ENCODE measurements at places on chromosomes 5 and 9.

DNA sequence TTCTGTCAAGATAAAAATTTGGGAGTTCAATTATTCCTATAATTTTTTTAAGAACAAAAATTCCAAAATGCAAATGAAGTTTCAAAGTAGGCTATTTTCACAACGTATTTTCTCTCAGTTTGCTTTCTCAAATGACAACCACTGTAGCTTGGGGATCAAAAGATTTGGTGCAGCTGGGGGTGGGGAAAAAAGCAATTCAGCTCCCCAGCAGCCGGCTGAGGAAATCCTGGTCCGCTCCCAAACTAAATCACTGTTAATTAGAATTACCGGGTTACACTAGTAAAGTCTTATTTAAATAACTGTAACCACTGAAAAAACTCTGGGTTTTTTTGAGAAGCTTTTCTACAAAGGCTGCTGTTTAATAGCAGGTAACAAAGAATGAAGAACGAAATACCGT, 5.7 kb downstream of the NR6A1 start:
- DNase-seq = no peak

DNA sequence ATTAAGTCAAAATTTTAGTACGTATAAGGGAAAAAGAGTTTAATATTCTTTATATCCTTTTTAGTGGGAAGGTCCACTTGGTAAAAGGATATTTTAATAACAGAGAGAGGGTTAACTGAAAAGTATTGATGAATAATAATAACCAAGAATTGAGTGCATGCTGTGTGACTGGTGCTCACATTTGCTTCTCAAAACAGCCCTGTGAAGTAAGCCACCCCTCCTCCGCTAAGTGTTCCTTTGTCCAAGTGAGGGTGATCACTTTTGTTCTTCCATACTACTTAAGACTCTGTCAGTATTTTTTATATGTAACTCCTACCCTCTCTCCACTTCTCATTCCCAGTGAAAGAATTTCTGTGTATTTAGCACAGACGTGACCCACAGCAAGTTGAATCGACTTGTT, 51.5 kb downstream of the SLC44A1 start:
- no peak for DNase-seq

DNA sequence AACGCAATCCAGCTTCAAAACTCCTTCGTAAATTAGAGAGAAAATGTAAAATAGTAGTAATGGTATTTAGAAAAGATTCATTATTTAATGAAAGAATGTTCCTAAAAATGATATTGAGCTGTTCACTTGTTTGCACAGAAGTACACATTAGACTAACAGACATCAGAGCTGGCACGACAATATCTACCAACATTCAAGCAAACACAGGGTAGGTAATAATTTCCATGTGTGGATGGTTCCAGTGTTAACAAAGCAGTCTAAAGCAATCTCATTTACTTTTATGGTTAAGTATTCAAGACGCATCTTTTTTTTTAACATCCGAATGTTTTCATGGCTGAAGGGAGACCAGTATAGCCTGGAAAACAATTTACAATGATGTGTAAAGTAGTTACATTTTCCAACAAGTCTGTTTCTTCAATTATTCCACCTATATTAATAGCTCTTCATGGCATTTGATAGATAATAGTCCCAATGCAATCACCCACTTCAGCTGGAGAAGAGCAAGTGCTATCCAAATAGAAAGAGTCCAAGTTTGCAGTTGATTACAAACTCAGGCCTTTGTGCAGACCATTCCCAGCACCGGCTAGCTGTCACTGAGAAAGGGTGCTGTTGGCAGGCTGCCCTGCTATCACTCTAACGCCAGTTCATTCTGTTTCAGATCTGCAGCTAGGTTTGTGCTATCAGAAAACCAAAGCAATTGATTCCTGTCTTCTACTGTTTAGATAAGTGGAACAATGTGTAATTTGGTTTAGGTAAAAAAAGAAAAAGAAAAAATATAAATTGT, 458.8 kb downstream of the DTWD2 start:
- peak; percentile 65 for DNase-seq

GRCh38 chr9:79687131-79687447, 115.3 kb downstream of the TLE4 start:
- no peak for DNase-seq

DNA sequence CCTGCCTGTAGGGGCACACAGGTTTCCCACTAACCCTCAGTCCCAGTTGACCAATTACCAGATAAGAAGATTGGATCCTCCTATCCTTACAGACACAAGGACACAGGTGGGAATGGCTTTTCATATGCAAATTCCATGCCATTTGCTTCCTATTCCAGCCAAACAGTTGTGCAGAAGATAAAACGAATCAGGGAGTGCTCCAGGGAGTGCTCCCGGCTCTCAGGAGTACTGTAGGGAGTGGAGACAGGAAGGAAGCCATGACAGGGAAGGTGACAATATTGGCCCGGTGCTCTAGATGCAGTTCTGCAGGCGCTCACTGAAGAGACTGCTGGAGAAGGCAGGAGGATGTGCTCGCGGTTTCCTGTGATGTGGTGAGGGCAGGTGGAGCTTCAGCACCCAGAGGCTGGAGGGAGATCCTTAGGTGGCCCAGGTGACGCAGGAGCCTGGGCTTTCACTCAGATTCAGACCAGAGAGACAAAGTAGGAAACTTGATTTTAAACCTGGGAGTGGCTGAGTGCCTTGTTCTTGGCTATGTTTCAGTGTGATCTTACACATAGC, 260.0 kb downstream of the AUH start:
- DNase-seq = no peak

DNA sequence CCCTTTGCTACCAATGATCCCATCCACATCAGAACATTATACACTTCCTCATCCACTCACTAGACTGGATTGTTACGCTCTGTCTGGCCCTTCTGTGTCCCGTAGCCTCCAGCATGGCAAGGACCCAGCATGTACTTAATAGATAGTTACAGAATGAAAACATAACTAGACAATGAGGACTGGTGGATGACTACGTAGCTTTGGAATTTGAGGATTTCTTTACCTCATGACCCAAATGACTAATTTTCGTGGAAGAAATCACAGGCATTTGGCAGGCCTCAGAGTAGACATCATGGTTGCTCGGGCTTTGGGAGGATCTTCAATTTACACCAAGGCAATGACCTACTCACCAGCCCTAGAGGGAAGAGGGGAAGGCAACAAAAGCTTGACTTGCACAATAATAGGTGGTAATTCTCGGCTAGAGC, 299.8 kb downstream of the TLE1 start:
- peak; percentile 22 for DNase-seq

DNA sequence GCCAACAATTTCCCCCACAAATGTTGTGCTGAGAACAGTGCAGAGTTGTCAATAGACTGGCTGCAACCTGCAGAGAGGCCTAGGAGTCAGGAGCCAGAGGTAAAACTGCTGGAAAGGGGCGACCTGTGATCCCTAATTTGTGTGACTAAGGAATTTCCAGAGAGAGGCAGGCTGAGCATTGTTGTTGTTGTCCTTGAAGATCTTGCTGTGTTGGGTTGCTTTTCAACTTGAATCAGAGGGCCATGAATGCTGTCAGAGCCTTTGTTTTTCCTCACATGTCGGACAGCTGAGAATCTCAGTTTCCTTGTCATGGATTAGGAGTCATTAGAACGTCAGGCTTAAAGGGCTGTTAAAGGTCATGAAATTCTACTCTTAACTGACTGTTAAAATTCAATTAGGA, 134.6 kb upstream of the ASTN2 start:
- DNase-seq = no peak

DNA sequence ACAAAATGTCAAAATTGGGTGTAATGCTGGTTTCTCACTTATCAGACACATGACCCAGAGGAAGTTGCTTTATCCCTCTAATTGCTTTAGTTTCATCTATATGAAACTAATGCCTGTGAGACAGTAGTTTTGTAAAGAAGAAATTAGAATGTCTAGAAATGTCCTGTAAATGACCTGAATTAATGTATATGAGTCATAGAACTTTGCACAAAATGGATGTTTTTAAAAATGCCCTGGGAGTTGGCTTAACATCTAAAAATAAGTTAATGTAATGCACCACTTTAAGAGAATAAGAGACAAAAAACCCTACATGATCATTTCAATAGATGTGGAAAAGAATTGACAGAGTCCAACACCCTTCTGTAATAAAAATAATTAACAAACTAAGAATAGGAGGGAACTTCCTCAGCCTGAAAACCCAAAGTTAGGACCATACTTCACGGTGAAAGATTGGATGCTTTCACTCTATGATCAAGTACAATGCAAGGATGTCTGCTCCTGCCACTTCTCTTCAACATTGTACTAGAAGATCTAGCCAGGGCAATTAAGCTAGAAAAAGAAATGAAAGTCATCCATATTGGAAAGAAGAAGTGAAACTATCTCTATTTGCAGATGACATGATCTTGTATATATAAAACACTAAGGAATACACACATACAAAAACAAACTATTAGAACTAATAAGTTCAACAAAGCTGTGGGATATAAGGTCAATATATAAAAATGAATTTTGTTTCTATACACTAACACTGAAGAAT, 117.9 kb downstream of the MELK start:
- DNase-seq = no peak

- DNase-seq = no peak
Observed at GRCh38 chr9:100619194-100619593, 41.3 kb downstream of the CAVIN4 start.

GRCh38 chr5:67802766-67803165, 412.8 kb upstream of the PIK3R1 start:
- DNase-seq = no peak

DNA sequence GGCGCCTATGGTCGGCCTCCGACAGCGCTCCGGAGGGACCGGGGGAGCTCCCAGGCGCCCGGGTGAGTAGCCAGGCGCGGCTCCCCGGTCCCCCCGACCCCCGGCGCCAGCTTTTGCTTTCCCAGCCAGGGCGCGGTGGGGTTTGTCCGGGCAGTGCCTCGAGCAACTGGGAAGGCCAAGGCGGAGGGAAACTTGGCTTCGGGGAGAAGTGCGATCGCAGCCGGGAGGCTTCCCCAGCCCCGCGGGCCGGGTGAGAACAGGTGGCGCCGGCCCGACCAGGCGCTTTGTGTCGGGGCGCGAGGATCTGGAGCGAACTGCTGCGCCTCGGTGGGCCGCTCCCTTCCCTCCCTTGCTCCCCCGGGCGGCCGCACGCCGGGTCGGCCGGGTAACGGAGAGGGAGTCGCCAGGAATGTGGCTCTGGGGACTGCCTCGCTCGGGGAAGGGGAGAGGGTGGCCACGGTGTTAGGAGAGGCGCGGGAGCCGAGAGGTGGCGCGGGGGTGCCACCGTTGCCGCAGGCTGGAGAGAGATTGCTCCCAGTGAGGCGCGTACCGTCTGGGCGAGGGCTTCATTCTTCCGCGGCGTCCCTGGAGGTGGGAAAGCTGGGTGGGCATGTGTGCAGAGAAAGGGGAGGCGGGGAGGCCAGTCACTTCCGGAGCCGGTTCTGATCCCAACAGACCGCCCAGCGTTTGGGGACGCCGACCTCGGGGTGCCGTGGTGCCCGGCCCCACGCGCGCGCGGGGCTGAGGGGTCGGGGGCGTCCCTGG, 561 bp downstream of the DAPK1 start:
- peak; percentile 92 for DNase-seq

DNA sequence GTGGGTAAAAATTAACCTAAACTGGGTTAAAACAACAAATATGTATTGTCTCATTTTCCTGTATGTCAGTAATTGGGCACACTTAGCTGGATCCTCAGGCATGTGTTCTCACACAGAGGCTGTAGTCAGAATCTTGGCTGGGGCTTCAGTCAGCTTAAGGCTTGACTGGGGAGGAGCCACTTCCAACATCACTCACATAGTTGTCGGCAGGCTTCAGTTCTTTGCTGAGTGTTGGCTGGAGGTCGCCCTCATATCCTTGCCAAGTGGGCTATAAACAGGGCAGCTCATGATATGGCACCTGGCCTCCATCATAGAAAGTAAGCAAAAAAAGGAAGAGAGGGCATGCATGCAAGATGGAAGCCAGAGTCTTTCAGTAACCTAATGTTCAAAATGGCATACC, 173.0 kb downstream of the GIN1 start:
- DNase-seq = no peak

GRCh38 chr9:76419782-76420380, 25.7 kb upstream of the RFK start:
- DNase-seq = no peak

DNA sequence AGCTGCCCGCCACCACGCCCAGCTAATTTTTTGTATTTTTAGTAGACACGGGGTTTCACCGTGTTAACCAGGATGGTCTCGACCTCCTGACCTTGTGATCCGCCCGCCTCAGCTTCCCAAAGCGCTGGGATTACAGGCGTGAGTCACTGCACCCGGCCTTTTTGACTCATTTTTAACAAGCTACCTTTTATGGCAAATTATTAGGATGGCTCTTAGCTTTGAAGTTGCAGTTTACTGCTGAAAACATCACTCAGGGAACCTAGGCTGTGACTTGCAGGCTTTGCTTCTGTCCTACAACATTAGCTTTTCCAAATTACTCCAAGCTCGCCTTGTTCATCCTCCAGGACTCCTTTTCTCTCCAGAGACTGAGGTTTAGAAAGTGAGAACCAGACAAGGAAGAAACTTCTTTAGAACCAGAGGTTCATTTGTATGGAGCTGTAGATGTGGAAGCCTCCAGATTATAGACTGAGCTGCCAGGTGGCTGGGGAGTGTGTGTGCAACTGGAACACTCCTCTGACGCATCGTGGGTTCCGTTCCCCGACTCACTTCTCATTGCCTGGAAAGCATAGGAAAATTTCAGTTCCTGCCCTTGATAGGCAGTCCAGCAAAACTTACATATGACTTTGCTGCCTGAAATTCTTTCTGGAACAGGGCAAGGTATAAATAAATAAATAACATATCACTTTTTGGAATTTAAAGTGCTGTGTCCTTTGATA, 23.8 kb upstream of the SPTAN1 start:
- DNase-seq = no peak

DNA sequence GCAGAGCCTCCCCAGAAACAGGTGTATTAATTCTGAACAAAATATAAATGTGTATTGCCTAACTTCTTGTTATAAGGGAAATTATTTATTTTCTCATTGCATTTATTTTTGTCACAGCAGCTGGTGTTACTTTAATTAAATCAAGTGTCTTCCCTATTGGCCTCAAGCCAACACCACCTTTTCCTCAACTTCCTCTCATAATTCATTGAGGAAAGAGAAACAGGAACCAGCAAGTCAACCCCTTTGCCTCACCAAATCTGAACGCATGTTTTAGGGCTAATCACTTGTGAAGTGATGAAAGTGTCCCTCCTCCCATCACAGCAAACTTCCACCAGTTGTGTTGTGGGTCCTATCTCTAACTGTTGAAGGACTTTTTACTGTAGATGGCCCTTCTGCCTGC, 73.1 kb downstream of the DIRAS2 start:
- DNase-seq = no peak

DNA sequence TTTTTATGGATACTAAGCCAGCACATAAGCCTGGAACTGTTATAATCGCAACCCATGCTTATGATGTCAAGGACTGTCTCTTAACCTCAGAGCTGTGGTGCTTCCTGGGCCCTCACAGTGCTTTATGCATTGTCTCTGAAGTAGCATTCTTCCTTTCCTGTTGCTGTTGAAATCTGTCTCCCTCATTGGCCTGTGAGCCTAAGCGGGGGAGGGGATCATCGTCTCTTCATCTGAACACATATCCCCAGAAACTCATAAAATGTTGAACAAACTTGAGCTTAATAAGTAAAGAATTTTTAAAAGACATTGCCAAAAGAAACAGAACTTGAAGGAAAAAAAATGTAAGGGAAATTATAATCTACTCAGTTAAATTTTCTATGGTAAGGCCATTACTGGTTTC, 80.3 kb downstream of the SGCD start:
- DNase-seq = no peak
